HEK293T (cell line): ENCODE measurements at places on chromosomes 2 and 18.

- DNase-seq = no peak
Measured at GRCh38 chr18:35060122-35060815, 19.1 kb downstream of the MAPRE2 start.

DNA sequence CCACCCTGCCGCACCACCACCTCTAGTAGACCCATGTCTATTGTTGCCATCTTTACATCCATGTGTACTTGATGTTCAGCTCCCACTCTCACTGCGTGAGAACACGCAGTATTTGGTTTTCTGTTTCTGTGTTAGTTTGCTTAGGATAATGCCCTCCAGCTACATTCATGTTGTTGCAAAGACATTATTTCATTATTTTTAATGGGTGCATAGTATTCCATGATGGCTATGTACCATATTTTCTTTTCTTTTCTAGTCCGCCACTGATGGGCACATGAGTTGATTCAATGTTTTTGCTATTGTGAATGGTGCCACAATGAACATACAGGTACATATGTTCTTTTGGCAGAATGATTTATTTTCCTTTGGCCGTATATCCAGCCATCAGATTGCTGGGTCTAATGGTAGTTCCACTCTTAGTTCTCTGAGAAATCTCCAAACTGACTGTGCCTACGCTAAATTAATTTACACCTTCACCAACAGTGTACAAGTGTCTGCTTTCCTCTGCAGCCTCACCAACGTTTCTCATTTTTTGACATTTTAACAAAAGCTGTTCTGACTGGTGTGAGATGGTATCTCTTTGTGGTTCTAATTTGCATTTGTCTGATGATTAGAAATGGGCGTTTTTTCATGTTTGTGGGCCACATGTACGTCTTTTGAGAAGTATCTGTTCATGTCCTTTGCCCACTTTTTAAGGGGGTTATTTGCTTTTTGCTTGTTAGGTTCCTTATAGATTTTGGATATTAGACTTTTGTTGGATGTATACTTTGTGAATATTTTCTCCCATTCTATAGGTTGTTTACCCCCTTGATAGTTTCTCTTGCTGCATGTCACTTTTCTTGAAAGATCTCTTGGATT is 10.5 kb upstream of the ZNF513 start:
- no peak for DNase-seq

- no peak for DNase-seq
Measured at GRCh38 chr2:129748653-129749052, 230.8 kb upstream of the RAB6C start.

GRCh38 chr2:172735582-172736423 is at the start of gene RAPGEF4:
RAPGEF4 (plus strand) TSS chr2:172735845; CDS start chr2:172735984, 139 bp downstream.
- DNase-seq = peak; percentile 72

- DNase-seq = no peak
Measured at GRCh38 chr2:163897799-163898198, 162.0 kb upstream of the FIGN start.

- DNase-seq = peak; percentile 36
Measured at GRCh38 chr2:55419233-55419678, 400 bp downstream of the CCDC88A start.

DNA sequence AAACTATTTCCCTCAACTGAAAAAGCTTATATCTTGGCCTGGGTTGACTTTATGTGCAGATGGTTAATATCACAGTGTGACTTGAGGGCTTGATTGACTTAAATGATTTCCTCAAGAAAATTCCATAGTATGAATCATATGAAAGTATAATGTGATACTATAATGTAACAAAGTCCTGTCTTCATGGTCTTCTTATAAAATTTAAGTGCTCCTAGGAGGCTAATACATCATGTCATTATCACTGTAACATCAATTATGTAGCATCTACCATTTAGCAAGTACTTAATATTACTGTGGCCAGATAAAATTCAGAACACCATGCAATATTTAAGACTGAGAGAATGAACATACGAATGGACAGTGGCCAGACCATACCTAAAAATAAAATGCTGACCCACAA is 276.1 kb downstream of the RIT2 start:
- DNase-seq = no peak

DNA sequence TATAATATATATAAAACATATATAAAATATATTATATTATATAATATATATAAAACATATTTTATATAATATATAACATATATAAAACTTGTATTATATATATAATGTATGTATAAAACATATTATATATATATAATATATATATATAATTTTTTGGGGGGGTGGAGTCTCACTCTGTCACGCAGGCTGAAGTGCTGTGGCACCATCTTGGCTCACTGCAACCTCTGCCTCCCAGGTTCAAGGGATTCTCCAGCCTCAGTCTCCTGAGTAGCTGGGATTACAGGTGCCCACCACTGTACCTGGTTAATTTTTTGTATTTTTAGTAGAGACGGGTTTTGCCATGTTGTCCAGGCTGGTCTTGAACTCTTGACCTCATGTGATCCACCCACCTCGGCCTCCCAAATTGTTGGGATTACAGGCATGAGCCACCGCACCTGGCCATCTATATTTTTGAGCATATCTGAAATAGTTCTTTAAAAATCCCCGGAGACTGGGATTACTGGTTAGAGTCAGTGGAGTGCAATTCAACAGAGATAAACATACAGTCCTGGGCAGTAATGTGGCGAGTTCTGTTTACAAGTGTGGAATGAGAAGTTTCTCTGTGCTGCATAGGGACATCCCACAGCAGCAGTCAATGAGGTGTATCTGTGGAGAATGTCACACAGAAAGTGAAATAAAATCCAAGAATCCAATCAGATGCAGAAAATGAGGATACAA is 208.4 kb downstream of the MYCN start:
- DNase-seq = no peak

DNA sequence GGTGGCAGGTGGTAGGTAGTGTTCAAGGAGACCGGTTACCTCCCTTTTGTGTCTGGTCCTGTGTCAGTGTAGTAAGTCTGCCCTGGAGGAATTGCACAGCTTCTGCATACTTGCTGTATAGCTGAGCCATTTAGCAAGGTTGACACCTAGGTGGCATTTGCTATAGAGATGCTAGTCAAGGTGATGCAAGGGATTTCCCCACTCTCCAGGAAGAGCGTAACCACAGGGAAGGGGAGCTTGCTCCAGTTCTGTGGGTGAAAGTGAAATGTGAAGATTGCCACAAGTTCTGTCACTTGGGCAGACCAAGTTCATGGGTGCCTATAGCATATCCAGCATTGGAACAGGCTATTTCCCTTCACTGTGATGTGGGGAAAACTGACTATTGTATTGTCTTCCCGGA is 28.1 kb downstream of the NAT8 start:
- no peak for DNase-seq

DNA sequence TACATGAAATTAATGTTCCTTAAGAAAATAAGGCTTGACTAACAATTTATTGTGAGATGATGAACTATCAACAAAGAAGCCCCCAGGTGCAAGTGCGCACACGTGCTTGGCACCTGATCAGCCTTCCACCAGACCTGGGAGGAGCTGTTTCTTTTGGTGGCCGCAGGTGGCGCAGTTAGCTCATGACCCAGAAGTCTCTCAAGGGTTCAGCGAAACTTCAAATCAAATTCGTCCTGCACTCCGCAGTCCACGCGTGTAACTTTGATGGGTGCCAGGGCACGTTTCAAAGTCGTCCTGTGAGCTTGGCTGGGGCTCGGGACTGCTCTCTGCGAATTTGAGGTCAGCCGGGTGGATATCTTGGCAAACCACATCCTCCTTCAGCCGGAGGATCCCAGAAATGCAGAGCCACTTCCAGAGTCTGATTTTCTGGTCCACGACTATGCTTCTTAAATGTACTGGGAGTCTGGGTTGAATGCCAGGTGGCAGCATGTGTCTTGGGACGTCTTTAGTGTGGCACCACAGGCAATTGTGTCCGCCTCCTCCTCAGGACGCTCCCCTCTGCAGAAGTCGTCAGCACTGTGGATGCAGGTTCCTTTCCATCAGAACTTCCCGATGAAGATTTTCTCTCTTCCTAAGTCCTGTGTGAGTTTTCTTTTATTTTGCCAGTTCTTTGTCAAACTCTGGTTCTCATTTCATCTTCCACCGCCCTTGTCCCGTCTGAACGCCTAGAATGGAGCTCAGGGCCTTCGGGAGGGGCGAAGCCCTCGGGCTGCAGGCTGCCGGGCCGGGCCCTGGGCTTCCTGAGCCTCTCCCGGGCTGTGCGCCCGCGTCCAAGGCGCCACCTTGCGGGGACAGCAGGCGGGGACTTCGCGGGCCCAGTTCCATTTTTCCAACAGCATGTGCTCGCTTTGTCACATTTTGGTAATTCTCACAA is 61.3 kb upstream of the RAPGEF4 start:
- no peak for DNase-seq

GRCh38 chr2:26471766-26472706 is 5.9 kb downstream of the OTOF start:
- peak; percentile 18 for DNase-seq

DNA sequence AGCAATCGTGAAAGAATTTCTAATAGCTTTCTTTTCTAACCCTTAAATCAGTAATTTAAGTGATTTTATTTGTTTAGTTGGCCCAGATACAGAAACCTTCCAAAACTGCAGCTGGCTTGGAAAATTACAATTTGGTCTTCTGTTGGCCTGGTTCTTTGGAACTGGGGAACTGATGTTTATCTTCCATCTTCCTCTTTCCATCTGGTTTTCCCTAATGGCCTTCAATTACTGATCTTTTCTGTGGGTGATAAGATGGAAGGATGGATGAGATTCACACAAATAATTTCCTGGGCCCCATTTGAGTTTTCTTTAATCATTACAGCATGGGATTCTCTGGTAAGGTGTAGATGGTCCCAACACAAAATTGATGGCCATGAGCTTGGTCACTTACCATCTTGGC is 106.5 kb upstream of the CHRNA1 start:
- no peak for DNase-seq

DNA sequence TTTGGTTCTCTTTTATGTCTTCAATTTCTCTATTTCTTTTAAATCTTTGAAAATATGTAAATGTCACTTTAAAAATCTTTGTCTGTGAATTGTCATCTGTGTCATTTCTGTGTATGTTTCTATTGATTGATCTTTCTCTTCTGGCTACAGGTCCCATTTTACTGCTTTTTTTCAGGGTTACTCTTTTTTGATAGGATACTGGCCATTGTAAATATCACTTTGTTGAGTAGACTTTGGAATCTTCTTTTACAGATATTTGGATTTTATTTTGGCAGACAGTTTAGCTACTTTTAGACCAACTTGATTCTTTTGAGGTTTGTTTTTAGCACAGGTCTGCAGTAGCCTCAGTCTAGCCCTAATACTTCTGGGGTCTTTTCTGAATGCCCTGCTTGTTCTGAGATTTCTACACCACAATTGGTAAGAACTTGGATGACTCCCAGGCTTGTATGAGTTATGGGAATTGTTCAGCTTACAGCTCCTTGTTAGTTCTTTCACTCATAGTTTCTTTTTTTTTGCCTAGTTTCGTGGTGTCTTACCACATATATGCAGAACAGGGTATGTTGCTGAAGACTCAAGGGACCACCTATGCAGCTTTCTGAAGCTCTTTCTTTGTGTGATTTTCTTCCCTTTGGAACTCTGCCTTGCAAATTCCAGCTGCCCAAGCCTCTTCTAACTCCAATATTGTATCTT is 122.2 kb downstream of the QPCT start:
- no peak for DNase-seq

DNA sequence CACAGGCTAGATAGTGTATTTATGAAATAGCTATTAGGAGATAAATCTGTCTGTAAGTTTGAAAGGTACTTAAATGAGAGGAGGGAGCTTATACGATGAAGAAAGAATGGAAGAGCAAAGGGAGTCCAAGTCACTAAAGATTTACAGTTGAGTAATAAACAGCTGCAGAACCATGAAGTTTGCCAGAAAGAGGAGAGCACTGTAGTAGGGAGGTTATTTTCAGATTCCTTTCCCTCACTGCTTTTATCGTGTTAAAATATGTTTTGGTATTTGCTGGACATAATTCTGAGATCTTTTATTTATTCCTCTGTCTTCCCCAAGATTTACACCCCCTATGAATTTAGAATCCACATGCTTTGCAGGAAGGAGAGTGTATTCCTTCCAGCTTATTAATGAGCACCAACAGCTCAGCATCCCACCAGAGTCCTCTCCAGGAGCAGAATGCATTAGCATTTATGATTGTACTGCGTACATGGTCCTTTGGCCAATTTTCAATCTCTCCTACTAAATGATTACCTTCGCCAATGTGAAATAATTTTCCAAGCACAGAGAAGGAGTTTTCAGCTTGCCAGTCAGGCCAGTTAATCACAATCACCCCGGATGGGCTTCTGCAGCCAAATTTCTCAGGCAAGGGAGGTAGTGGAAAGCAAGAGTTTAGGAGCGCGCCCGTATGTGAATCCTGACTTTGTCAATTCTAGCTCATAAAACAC is 297.0 kb downstream of the NBAS start:
- DNase-seq = no peak

DNA sequence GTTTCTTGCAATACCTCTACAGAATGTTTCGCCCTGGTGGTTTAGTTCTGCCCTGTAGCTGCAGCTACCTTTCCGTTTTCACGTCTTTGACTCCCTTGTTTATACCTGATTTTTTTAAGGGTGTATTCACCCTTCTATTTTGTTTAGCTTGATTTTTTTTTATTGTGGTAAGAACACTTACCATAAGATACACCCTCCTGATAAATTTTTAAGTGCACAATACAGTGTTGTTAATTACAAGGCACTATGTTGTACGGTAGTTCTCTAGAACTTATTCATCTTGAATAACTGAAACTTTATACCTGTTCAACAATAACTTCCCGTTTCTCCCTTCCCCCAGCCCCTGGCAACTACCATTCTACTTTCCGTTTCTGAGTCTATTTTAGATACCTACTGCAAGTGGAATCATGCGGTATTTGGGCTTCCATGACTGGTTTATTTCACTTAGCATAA is 48.9 kb upstream of the NABP1 start:
- DNase-seq = no peak

GRCh38 chr2:127226520-127227263 is 6.6 kb upstream of the CYP27C1 start:
- no peak for DNase-seq

GRCh38 chr18:28771849-28772248 is 594.9 kb upstream of the CDH2 start:
- DNase-seq = no peak

- DNase-seq = no peak
Measured at GRCh38 chr18:46433121-46433826, 223.7 kb downstream of the LOXHD1 start.

- DNase-seq = no peak
Measured at GRCh38 chr2:22290302-22290701, 1094.7 kb upstream of the KLHL29 start.

GRCh38 chr2:190849774-190850173 is 30.8 kb upstream of the GLS start:
- DNase-seq = no peak

- no peak for DNase-seq
Measured at GRCh38 chr2:219947575-219947974, 320.1 kb downstream of the SLC4A3 start.

GRCh38 chr2:131535526-131535925 is 7.8 kb downstream of the CCDC74A start:
- no peak for DNase-seq

- no peak for DNase-seq
Measured at GRCh38 chr2:159098921-159099411, 130.5 kb downstream of the TANC1 start.

DNA sequence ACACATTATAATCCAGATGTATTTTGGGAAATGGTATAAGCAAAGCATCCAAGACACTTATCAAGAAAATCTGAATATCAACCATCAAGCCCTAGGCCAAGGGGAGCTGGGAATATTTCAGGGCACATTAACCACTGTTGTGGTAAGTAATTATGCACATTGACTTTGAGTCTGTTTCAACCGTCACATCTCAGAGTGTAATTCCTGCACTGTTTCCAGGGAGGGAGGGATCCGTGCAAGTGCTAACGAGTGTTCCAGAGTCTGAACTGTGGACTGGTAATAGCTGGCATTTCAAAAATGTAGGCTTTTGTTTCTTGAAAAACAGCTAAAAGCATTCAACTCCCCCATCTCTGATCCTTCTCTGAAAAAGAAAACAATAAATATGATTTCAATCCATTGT is 681.6 kb downstream of the BCL11A start:
- no peak for DNase-seq
